ENCODE measurements at places on chromosomes 1 and 21.

GRCh38 chr1:152442301-152442700 lies 28.2 kb upstream of the CRNN start:
- DNase-seq: no peak

DNA sequence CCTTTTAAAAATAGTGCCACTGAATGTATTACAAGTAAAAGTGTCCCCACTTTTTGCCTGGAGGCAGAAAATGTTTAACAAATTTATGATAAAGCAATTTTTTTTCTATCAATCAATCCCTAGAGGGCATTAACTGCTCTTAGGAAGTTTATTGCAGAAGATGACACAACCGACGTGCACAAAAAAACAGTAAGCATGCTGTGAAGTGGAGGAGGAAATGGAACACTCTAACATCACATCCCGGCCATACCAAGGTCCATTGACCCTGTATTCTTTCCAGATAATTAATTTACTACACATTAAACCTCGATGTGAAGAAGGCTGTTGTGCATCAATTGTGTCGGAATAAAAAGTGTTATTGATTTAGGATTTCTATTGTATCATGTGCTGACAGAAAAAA lies 264.9 kb upstream of the NR5A2 start:
- no peak for DNase-seq

GRCh38 chr1:197862671-197863070 lies 39.8 kb upstream of the C1orf53 start:
- no peak for DNase-seq

DNA sequence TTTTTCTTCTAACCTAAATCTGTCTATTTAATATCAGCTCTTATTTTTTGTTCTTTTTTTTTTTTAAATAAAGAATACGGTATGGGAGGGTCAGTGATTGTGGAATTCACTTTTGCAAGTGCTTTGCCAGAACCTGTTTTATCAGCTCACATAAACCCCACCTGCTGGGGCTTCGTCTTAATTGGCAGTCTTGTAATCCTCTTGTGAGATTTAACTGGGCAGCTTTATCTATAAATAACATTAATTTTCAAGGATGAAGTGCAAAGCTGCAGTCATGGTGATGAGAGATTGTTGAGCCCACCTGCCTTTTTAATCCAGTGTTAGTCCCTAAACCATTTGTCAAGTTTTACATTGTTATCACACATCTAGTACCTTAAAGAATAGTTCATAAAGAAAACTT lies 18.2 kb upstream of the PDC start:
- no peak for DNase-seq

Data from HCEC 1CT (cell line).